ENCODE measurements at places on chromosomes 3 and 15.

GRCh38 chr15:59352683-59353082, 20.0 kb downstream of the MYO1E start:
- DNase-seq, result no peak

- no peak for DNase-seq
Observed at GRCh38 chr3:66297900-66298299, 77.1 kb downstream of the SLC25A26 start.

- no peak for DNase-seq
Observed at GRCh38 chr3:183385698-183386613, 42.5 kb downstream of the MCF2L2 start.

DNA sequence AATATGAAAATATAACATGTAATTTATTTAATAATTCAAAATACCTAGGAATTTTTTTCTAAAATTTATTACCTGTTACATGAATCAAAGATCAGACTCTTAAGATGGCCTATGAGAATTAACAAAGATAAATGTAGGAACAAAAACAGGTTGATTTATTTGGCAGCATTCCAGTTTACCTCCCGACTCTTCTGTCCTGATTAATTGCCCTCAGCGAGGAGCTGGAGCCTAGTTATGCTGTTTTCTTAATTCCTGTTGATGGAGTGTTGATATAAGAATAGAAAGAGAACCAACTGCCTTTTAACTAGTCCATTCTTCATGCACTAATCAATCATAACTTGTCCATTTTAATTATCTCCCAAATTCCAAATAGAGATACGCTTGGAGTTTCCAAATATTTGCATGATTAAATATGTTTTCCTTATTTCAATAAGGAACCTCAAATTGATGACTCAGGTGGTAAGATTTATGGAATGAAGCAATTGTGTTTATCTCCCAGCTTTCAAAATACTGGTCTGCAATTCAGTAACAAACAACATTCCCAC, 10.6 kb upstream of the CPB1 start:
- no peak for DNase-seq

DNA sequence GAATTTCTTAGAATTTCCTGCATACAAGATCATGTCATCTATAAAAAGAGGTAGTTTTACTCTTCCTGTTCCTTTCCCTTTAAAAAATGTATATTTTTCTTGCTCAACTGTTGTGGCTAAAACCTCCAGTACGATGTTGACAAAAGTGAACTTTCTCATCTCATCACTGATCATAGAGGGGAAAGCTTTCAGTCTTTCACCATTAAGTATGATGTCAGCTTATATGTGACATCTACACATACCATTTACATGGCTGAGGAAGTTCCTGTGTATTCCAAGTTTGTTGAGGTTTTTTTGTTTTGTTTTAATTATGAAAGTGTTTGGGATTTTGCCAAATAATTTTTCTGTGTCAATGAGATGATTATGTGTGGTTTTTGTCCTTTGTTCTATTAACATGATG, 173.6 kb downstream of the PLD1 start:
- DNase-seq, result no peak

GRCh38 chr15:85047271-85047948, 65.8 kb downstream of the PDE8A start:
- no peak for DNase-seq

- no peak for DNase-seq
Observed at GRCh38 chr3:146817704-146818103, 212.6 kb upstream of the PLSCR5 start.

DNA sequence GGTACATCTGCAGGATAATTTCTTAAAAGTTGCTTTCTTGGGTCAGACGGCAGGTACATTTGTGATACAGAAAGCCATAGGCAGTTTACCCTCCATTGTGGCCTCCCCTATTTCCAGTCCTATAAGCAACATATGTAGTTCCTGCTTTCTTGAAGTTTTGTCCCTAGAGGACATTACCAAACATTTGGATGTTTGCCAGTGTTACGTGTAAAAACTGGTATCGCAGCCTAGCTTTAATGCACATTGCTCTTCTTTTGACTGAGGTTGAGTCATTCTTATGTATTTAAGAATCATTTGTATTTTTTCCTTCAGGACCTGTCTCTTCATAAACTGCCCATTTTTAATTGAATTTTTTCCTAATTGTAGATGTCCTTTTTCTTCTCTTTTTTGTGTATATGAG, 114.3 kb downstream of the DIPK2A start:
- no peak for DNase-seq

DNA sequence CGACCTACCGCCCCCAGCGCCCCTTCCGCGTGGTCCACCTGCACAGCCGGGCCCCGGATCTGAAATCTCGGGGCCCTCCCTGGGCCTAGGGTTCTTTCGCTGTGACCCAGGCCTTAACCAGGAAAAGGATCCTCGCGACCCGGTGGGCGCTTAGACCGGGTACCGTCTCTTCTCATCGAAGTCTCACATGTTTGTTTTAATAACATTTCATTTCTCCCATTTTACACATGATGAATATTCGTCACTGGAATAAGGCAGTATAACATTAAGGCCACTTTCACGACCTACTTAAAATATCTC, 277 bp upstream of the DALRD3 start:
- no peak for DNase-seq

DNA sequence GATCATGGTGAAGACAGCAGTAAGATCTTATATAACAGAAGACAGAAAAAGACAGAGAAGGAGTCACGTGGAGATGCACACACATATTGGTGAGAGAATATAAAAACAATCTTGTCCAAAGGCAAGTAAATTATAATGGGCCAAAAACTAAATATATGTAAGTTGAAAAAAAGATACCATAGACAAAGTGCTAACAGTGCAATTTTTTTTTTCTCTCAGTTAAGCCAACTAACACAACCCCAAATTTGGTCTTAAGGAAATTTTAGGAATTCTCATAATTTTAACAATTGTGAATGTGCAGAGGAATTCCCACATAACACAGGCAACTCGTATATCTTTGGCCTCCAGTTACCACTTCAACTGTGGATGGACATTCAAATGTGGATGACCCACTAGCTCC, 432.2 kb downstream of the SOX2 start:
- no peak for DNase-seq

DNA sequence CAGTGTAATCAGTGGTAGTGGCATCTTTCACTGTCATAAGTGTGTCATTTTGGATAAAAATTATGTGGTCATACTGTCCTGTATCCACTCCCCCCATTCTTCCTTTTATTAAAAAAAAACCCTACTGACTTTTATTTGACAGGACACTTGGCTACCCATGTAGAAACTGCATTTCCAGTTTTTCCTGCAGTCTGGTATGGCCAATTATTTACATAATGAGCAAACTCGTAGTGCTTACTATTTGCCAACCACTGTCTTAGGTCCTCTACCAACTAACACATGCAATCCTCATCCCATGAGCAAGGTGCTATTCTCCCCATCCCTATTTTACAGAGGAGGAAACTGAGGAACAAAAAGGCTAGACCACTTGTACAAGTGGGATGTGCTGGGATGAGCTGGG, 129.1 kb downstream of the MECOM start:
- no peak for DNase-seq

DNA sequence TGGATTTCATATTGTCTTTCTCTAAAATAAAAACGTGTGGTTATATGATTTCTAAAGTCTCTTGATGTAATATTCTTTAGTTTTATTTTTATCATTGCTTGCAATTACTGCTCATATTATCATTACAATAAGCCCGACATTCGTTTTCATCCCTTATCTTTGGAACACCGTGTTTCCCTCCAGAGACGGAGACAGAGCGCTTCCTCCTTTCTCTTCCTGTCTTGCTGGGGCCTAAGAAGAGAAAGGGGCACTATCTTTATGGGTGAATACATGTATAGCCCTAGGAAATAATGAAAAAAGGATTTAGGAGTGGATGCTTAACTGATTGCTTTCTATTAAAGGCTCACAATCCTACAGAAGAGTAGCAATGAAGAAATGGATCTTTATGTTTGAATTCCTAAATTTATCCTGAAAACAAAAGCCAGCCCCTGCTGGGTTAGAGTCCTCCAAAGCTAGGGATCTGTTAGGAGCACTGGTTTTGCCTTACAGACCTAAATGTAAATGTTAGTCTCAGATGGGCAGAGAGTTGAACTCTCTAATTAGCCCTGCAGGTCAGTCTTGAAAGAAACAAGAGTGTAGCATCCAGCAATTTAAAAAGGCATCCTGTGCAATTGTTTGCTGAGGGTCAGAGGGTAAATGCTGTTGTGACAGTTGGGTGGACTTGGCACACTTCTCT, 145.1 kb downstream of the TP63 start:
- no peak for DNase-seq

DNA sequence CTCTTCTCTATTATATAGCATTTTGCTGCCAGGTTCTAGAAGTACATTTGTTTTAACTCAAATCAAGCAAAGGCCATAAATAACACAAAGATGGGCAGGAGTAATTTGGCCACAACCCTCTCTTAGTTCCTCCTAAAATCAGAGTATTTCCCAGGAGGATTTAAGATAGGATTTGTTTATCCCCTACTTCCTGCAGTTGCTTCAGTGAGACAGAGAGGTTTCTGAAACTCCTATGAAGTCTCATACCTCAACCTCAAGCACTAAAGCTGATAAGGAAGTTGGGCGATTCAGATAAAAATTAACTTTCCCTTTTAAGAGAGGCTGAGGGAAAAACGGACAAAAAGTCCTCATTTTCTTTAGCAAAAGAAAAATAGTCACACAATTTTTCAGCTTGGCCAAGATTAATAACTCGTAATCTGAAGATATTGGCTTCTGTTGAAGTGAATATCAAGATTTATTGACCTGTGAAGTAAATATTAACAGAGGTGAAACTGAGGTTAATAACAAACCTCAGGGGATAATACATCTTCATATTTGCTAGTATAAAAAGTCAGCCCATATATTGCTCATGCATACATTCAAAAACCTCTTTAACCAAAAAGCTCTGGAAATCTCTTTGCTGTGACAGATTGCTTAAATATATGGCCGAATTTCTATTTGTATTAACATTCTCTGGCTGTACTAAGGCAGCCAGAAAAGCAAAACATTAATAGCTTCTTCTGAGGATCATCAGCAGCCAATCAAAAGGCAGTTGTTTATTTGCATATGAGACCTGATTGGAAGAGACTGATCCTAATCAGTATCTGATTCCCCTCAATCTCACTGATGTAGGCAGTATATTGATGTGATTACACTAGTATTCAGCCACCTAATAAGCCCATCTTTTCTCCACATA, 90.6 kb upstream of the GADL1 start:
- DNase-seq, result no peak

Measured in stimulated activated CD4-positive, alpha-beta T cell treated with anti-CD3 and anti-CD28 coated beads, Interleukin-15, amount 100 ng/mL, for 1 hour (primary cell).